Kidney epithelial cell (primary cell): ENCODE measurements at places on chromosomes 6 and 20. TPM values are rescaled to one million over a fixed set of nuclear protein-coding genes. Genes with fewer than 3 reads are reported as not detected.

- DNase-seq: no peak
Observed at GRCh38 chr6:163332575-163332974, 81.9 kb upstream of the QKI start.

DNA sequence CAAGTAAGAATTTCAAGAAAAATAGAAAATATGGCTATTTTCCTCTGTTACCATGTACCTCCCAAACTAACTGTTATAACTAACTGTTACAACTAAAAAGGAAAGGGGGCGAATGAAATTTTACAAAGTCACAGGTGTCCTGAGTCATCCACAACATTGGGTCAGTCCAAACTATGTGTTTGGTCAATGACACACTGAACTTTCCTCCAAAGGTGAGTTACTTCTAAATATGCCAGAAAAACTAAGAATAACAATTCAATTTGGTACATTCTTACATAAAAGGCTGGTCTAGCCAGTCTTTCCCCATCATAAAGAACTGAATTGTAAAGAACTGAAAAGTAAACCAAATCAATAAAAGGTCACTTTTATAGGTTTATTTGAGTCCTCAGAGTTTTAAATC is 44.3 kb downstream of the ILRUN start:
- DNase-seq: no peak

- DNase-seq: no peak
Observed at GRCh38 chr6:32177183-32177787, 920 bp upstream of the RNF5 start.

DNA sequence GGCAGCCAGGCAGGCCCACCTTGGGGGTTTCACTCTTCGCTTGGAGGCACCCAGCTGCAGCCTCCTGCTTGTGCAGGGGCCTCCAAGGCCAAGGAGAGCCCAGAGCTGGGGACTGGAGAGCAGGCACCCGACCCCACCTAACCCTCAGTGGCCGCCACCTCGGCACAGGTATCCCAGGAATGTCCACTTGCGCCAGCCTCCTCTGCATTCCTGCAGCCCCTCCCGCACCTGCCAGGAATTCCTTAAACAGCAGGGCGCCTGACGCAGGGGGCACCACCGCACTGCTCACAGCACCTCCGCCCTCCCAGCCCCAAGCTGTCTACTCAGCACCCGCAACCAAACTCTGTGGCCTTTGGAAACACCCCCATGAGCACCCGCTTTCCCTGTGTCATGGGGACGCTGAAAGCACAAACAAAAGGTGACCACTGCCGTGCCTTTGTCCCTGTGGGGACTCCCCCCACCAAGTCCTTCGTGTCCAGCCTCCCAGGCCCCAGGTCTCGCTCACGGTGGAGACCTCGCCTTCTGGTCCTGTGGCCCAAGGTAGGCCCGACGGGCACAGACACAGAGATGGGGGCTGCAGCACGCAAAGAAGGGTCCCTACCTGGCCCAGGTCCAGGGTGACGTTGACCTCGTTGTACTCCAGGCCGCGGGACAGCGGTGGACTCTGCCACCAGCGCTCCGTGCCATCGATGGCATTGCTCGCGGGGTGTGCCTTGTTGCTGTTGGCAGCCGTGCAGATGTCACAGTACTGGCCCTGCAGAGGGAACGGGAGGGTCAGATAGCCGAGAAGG is 5.1 kb downstream of the LAMA5 start:
- no peak for DNase-seq

- no peak for DNase-seq
Observed at GRCh38 chr6:80477591-80477990, 371.1 kb downstream of the BCKDHB start.

- DNase-seq: no peak
Observed at GRCh38 chr6:34982424-34982852, 93.4 kb downstream of the ANKS1A start.

DNA sequence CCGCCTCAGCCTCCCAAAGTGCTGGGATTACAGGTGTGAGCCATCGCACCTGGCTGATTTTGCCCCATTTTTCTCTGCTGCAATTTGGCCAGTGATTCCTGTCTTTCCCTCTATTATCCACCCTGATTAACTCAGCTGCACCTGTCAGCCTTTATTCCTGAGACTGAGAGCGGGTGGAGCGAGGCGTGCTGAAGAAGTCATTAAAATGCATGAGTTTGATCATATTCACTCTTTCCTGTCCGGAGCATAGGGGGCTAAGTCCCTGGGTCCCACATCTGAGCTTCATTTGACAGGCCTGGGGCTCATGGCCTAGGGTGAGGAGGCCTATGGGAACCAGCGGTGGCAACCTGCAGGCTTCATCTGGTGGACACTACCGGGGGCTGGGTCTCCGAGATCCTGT is 25.7 kb upstream of the CTNNBL1 start:
- no peak for DNase-seq

DNA sequence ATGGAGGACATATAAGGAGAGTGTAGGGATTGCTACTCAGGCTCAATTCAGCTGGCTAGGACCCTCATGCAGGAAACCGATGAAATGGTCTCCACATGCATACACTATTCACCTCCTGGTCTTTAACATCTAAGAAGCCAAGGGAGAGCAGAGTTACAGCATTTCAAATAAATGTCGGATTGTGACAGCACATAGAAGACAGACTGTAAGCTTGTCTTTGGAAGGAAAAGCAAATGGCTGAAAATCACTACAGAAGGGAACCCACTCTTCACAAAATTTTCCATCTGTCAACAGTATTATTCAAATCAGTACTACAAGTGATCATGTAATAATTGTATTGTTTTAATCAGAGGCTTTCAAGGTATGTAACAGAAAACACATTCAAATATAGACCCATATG is 72.9 kb downstream of the ATG5 start:
- no peak for DNase-seq

DNA sequence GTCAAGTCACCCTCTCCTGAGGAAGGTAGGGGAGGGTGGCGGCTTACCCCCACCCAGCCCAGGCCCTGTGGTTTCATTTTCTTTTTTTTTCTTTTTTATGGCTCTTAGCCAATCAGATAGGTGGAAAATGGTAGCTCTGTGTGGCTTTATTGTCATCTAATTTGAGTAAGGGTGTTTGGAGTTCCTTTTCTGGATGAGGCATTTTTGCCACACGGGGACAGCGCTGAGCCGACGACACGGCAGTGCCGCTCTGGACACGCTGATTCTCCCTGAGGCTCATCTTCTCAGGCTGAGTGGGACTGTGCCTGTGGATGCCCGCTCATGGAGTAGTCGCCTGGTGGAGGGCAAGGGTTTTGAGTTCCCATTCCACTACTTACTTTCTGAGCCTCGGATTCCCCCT is 37.6 kb upstream of the ANGPT4 start:
- DNase-seq: no peak

GRCh38 chr20:53937339-53937741 is 133.1 kb downstream of the BCAS1 start:
- DNase-seq: no peak

DNA sequence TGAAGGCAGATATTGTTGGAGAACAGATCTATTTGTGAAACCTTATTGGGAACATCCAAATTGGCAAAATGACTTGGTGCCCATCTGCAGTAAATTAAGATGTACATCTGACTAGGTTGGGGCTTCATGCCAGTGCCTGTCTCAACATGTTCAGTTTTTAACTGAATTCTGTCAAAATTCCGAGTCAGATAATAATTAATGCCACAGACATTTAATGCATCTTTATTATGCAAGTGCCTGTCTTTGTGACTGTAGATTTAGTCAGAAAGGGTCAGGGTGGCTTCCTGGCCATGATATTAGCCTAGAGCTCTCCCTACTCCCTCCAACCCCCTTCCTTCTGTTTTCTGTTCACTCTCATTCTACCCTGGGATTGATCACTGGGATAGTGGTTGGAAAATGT is 199.3 kb upstream of the FLRT3 start:
- DNase-seq: no peak

The SMLR1 gene
- total RNA-seq: not detected in 2 replicates

The PTPRT gene
- 0.25 TPM in 1 of 2 replicates, not detected in the other for total RNA-seq

The SNAI1 gene
- total RNA-seq: 1.0 TPM in 1 of 2 replicates, not detected in the other

The PGBD1 gene
- total RNA-seq: 4.8 and 6.6 TPM in 2 replicates

The ZNF184 gene
- 5.8 and 6.0 TPM in 2 replicates for total RNA-seq

The BMP7 gene
- 21.8 and 30.5 TPM in 2 replicates for total RNA-seq

The SLC22A1 gene
- 0.14 and 1.3 TPM in 2 replicates for total RNA-seq

The C20orf96 gene
- total RNA-seq: 8.0 and 8.1 TPM in 2 replicates

The FAM162B gene
- total RNA-seq: 0.14 and 0.25 TPM in 2 replicates

The CPXM1 gene
- 68.7 and 97.4 TPM in 2 replicates for total RNA-seq

The LTB gene
- 19.3 and 21.4 TPM in 2 replicates for total RNA-seq

The KIFC1 gene
- total RNA-seq: 8.4 and 10.3 TPM in 2 replicates
